ENCODE measurements at places on chromosomes 1 and 21.

DNA sequence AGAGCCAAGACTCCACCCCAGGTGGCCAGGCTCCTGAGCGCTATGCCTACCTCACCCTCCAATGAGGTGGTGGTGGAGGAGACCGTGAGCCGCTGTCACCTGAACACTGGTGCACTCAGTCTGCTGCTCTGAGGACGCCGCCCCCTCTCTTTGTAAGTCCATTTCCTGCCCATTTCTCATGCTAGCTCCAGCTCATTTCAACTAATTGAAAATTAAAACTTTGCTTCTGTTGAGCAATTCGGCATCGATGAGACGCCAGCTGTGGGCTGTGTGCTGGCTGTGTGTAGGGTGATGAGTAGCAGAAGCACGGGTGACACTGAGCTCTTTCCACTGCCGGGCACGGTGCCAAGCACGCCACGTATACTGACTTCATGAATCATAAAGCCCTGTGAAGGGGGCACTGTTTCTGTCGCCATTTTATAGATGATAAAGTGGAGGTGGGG, 11.2 kb downstream of the TNFRSF1B start:
- peak; percentile 89 for DNase-seq

DNA sequence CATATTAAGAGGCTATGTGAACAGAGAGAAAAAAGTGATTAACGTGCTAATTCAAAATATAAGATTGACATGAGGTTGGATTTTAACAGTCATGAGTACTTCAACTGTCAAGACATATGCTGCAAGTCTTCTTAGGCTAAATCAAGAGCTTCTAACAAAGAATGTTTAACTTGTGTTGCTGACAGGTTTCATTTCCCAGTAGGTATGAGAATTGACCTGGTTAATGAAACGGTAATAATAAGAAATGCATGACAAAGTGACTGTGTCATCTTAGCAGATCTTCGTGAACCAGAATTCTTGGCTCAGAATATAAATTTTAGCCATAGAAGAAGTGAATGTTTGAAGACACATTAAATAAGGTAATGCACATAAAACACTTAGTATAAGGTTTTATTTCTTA, 132.6 kb upstream of the PTGFR start:
- DNase-seq, result no peak

GRCh38 chr21:25243808-25244207, 363.5 kb downstream of the MRPL39 start:
- no peak for DNase-seq

GRCh38 chr1:9724706-9725476, 73.4 kb downstream of the PIK3CD start:
- peak; percentile 57 for DNase-seq

- no peak for DNase-seq
Observed at GRCh38 chr1:31043631-31044030, 21.9 kb downstream of the PUM1 start.

DNA sequence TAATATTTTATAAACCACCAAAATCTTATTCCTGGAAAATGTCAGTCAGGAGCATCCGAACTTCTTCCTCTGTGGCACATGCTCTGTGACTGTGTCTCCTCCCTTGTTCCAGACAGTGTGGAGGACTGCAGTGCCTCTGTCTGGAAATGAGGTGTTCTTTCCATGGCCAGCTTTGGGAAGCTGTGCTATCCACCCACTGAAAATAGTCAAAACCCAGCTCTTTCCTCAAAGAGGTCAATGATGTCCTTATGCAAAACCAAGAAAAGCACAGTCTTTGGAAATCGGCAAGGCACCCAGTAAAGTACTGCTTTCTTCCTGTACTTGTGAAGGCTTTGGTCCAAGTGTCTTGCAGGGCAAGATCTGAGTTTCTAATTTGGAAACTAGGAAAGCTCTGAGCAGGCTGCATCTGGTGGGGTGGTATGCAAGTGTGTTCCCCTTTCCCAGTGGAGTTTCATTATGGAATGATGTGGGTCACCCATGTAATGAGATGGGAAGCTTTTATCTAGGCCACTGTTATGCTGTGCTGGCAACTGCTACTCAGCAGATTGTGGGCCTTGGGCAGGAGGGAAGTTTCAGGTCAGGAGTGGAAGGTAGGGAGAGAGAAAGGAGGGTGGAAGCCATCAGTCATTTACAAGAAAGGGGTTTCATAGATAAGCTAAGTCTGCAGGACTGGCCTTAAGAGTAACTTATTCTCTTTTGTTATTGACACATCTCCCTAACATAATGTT, 6.0 kb downstream of the KIAA0040 start:
- DNase-seq, result no peak

All from activated T-helper 1 cell treated with anti-CD3 and anti-CD28 coated beads, Interleukin-2, amount 50 U/mL, for 16 hours (primary cell).